ENCODE measurements at places on chromosomes 2 and 18.

DNA sequence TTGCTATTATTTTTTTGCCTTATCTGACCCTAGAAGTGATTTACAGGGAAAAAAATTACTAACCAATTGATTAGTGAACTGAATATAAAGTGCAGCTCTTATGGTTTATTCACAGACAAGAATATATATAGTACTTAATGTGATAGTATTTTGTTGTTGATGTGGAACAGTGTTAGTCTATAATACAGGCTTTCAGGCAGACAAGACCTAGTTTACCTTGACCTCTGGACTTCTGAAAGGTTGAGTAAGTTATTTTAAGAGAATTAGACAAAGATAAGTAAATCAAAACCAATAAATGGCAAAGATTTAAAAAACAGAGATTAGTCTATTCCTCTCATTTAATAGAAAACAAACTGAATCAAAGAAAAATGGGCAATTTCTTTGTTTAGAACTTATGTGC is 46.0 kb downstream of the SCN1A start:
- no peak for DNase-seq

DNA sequence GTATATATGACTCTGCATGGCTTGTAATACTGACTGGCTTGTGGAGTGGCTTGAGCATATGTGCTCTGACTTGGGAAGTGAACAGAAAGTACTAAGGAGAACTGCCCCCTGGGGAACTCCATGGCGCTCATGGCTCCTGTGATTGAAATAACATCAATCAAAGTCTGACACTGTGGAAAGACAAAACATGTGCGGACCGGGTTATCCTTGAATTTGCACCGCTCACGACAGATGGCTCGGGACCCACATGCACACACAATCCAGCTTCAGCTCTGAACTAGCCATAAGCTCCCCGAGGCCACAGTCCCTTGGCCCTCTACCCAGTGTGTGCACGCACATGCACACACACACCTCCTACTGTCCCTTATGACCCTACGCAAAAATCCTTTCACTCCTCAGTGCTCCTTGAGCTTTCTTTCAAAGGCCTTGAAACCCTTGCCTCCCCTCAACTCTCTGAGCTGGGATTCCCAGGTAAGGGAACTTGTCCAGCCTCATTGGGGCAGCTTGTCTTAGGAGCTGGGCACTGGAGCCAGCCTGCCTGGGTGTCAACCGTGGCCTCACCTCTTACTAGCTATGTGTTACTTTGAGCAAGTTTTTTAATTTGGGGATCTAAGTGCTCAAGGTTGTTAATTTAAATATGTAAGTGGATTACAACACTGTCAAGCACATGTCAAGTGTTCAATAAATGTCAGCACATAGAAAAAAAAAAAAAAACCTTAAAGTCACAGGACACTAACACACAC is 43.6 kb downstream of the MRPS5 start:
- no peak for DNase-seq

DNA sequence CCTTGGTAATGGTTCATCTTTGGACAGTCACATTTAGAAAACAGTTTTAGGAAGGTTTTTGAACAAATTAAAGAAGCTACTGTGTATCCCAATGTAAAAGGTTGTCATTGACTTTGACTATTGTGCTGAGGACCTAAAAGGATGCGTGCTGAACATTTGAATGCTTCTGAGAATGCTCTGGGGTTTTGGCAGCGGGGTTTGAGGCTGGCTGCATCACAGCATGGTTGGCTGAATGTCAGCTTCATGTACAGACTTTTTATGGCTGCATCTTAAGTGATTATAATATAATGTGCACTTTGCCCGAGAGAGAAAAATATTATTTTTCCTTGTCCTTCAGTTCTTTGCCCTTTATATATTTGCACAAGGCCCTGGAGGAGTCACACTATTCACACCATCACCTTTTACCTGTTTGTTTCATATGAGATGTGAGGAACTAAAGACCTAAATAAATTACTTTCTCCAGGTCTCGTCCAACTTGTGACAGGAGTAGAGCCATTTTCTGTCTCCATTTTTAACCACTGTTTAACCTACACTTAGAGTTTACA is 125.9 kb downstream of the CCDC85A start:
- DNase-seq: no peak

- DNase-seq: no peak
Measured at GRCh38 chr2:27581417-27582128, 1.3 kb upstream of the ZNF512 start.

DNA sequence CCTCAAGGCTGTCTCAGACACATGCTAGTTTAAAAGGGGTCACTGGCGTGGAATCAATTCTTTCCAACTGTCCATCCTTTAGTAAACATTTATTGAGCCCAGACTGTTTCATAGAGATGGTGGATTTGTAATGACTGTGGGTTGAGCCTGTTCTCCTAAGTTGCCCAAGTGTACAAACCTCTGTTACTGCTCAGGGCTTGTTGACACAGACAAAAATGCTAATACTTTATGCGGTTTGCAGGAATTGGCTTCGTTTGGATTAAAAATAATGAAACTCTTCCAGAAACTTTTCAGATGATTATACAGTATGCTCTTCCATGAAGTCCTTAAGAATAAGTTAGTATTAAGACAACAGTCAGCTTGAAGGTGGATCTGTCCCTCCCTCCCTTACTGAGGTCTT is 83.6 kb upstream of the MGAT5 start:
- DNase-seq: no peak

DNA sequence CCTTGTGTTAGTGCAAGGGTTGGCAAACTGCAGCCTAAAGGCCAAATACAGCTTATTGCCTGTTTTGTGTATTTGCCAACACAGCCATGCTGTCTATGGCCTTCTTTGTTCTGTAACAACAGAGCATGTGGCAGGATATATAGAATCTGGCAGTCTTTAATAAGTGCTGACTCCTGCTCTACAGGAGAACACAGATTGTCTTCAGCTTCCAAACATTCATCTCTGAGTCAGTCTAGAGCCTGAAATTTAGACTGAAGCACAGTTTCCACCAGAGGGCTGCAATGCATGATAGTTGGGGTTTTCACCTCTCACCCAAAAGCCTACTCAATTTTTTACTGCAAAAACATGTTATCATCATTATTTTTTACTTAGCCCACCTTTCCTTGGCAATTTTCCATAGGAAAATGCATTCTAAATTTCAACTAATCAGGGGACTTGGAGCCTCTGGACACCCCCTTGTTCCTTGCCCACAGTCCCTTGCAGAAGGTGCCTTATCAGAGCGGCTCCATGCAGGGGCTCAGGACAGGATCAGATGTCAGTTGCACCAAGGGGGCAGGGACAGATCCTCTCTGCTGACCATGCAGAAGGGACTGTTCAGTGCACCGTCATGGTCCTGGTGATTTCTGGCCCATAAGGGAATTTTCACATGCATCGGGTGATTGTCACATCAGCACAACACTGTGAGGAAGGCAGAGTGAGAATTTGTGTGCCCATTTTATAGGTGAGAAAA is 12.4 kb downstream of the IL37 start:
- no peak for DNase-seq

- no peak for DNase-seq
Measured at GRCh38 chr2:45856391-45857274, 205.2 kb downstream of the PRKCE start.

- no peak for DNase-seq
Measured at GRCh38 chr18:5515011-5515784, 28.6 kb downstream of the EPB41L3 start.

GRCh38 chr2:59249441-59250306 is 1008.5 kb upstream of the FANCL start:
- DNase-seq: no peak

- DNase-seq: no peak
Measured at GRCh38 chr2:14722904-14723570, 90.5 kb downstream of the LRATD1 start.

GRCh38 chr2:30645081-30645744 is 162.0 kb downstream of the CAPN13 start:
- no peak for DNase-seq

DNA sequence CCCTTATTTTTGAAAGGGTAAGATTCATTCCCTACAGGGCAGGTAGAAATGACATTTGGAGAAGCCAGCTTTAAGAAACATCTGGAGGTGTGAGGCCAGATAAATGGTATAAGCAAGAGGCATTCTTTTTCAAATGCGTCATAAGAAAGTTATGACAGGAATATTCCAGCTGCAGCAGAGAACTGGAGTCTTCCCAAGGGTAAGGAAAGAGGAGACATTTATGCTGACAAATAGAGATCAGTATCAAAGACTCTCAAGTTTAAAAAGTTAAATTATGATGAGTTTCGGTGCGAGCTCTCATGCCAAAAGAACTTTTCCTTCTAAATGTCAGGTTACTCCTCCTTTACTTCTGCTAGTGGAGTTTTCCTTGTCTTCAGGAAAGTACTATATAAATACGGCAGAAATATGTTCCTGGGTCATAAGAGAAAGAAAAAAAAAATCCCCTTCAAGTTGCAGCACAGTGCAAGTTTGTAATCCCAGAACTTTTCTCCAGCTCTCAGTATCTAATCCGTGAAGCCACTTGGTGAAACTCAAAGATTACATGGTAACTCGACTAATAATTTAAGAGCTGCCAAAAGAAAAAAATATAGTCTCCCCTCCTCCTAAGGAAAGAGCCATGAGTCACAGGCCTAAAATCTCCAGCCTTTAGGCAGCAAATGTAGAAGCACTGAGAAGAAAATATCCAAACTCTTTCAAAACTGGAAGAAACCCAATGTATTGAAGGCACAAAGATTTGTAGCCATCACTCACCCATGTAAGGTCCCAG is 428.1 kb downstream of the MEIS1 start:
- DNase-seq: no peak

GRCh38 chr2:10405448-10405847 is 42.7 kb downstream of the ODC1 start:
- no peak for DNase-seq

DNA sequence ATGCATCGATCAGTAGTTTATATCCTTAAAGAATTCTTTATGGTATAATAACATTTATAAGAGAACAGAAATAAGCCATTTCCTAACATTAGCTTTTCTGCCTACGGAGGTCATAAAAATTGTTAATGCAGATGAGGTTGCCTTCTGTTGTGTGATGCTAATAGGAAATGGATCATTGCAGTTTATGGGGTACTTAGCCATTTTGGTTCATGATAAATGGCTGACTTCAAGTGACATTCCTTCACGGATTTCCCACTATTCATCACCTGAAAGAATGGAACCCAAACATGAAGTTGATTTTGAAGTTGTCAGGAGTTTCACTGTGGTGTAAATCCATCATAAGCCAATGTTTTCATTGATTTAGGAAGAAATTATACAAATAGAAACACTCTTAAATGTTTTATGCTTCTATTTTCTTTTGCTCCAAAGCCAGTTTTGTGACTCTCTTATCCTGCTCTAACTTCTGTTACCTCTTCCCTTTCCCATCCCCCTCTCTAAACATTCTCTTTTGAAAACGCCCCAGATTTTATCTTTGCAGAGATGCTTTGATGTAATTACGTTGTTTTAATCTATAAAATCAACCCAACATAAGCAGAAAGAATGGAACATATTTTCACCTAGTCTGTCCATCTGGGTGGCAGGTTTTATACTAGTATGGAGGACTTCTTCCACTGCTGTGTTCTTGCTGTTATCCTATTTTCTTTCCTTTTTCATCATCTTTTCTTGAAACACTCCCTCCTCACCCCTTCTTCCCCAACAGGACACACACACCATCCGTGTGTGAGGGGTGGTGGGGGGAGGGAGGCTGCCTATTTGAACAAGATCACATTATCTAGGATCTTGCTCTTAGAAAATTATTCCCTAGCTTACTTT is 58.2 kb downstream of the GREB1L start:
- DNase-seq: no peak

DNA sequence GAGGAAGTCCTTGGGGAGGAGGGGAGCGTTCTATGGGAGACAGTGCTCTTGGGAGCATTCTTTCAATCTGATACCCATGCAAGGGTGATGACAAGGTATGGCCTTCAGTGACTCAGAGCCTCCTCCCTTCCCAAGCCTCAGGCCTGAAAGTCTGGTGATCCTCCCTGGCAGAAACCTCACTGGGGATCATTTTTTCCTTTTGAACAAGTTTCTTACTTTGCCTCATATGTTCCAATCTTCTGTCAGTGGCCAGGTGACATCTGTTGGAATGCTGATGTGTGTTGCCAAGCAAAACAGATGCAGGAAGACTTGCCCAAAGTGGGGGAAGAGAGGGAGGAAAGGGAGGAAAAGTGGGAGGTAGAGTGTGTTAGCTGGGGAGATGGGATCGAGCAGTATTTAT is 224.8 kb downstream of the NEDD4L start:
- DNase-seq: no peak

GRCh38 chr18:2204736-2205135 is 366.6 kb downstream of the METTL4 start:
- DNase-seq: no peak

DNA sequence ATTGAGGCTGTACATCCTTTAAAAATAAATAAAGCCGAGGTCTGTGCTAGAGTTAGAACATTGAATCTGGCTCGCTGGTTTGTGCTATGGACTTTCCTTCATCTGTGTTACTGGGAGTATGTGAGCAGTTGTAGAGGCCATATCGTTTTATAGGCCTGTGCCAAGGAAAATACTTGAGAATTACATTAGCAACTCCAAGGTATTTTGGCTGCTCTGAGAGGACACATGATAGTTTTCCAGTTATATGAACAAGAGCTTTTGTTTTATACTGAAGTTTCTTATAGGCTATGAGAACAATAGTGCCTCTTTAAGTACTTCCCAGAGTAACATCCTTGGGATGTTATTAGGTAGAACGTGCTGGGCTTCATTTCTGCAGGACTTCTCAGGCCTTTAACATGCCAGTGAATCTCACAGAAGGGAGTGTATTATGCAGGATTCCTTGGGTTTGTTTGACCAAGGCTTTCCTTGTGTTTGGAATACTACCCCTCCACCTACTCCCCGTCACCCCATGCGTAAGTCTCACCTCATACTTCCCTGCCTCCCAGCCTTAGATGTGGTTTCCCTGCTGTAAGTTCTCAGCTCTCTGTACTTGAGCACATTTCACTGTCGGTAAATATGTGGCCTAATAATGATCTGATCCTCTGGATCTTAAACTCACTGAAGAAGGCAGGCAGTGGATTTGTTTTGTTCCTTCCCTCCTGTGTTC is 21.0 kb downstream of the TCF7L1 start:
- DNase-seq: no peak

DNA sequence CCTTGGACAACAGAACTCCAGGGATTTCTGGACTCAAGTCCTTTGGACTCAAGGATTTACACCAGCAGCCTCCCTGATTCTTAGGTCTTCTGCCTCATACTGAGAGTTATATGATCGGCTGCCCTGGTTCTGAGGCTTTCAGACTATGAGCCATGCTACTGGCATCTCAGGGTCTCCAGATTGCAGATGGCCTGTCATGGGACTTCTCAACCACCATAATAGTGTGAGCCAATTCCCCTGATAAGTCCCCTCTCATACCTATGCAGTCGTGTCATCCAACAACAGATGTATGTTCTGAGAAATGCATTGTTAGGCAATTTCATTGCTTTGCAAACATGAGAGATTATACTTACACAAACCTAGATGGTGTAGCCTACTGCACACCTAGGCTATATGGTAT is 61.4 kb upstream of the MSTN start:
- no peak for DNase-seq
